ENCODE measurements at places on chromosomes 16 and 17.

DNA sequence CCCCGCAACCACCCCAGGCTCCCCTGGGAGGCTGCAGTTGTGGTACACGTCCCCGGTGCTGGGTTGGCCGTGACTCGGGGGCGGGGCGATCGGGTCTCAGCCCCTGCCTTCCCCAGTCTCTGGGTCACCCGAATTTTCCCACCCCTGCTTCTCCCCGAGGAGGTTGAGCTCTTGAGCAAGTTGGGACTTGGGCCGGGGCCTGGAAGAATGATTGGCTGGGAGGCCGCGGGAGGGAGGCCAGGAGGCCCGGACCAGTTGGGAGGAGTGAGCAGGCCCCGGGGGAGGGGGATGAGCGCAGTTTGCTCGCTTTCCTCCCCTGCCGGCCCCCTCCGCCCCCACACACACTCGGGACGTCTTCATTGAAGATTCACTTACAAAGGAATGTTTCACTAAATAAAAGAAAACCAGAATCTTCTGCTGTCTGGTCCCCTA is 4.5 kb upstream of the HEXIM1 start:
- DNase-seq = no peak

DNA sequence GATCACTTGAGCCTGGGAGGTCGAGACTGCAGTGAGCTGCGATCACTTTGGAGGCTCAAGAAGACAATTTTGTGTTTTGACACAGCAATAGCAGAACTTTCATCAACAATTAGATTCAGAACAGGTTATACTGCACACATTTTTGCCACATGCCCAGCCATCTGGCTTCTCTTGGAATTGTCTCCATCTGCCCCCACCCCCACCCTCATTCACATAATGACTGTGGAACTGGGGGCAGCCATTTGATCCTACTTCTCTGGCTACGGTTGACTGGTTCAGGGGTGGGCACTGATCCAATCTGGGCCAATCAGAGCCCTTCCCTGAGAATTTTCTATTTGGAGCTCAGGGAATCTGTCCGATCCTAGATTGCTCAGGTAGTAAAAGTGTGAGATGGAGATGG is 14.0 kb downstream of the TMEM92 start:
- no peak for DNase-seq

GRCh38 chr16:66903544-66904427 is 14.9 kb downstream of the CDH16 start:
- no peak for DNase-seq

GRCh38 chr16:23966597-23967394 is 131.0 kb downstream of the PRKCB start:
- DNase-seq = no peak

- no peak for DNase-seq
These were observed 10.3 kb downstream of the NT5M start for GRCh38 chr17:17313350-17313991.

DNA sequence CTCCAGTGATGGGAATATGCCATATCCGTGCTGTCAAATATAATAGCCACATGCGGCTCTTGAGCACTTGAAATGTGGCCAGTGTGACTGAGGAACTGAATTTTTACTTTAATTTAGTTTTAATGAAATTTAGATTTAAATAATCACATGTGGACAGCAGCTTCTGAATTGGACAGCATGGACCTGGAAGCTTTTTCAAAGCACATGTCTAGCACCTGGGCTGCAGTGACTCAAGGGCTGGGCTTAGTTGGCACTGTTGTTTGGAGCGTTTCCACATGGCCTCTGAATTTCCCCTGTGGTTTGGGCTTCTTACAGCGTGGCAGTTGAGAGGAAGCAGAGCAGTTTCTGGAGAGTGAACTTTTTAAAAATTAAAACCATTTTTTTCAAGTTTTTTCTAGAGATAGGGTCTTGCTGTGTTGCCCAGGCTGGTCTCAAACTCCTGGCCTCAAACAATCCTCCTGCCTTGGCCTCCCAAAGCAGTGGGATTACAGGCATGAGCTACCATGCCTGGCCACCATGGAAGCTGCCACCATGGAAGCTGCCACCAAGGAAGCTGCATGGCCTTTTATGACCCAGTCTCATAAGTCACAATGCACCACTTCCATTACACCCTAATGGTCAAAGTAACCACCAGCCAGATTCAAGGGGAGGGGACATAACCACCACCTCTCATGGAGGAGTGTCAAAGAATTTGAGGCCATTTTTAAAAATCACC is 6.7 kb upstream of the TOB1 start:
- no peak for DNase-seq

GRCh38 chr17:8439681-8440080 is 4.0 kb downstream of the NDEL1 start:
- no peak for DNase-seq

DNA sequence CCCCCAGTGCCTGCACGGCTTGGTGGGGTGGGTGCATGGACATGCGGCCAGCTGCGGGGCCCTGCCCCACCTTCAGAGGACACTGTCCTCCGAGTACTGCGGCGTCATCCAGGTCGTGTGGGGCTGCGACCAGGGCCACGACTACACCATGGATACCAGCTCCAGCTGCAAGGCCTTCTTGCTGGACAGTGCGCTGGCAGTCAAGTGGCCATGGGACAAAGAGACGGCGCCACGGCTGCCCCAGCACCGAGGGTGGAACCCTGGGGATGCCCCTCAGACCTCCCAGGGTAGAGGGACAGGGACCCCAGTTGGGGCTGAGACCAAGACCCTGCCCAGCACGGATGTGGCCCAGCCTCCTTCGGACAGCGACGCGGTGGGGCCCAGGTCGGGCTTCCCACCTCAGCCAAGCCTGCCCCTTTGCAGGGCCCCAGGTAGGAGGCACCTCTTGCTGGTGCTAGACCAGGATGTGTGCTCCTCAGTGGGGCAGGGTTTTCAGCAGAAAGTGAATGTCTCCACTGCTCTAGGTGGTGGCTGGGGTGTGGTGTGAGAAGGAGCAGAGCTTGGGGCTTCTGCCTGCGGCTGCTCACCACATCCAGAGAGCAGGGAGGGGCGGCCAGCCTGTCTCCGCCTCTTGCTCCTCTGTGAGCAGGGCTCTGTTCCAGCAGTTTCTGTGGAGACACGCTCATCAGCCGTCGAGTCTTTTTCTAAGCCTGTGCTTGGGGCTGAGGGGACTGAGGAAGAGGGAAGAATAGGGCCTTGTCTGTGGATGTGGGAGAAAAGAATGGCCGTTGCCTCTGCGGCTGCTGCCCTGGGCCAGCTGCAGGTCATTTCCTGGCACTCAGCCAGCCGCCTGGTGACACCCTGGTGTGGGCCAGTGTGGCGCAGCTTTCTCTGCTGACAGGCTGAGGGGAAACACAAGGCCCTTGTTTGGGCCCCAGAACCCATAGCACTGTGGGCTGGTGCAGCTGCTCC is 2.2 kb downstream of the ZNF276 start:
- DNase-seq = no peak

DNA sequence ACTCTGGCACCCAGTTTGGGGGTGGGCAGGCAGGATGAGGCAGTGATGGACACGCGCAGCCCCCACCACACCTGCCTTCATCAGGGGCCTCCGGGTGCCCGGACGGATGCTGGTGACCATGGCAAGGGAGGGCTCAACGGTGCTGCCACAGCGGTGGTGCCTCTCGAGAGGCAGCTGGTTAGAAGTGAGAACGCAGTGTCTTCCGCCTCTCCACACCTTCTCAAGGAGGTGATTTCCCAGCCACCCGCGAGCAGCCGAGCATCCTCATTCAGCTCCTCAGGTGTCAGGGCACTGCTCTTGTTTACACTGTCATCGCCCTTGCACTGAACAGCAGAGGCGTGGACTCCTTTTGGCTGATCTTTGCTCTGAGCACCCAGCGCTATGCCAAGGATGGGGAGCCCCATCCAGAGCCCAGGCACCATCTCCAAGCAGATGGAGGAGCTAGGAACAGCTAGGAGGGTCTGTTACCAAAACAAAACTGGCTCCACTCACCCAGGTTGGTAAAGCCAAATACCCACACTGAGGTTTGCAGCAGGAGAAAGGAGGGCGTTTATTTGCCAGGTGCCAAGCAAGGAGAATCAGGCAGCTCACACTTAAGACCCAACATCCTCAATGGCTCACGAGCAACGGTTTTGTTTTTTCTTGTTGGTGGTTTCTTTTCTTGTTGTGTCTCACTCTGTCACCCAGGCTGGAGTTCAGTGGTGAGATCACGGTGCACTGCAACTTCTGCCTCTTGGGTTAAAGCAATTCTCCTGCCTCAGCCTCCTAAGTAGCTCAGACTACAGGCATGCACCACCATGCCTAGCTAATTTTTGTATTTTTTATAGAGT is 174.3 kb upstream of the TNRC6C start:
- DNase-seq = no peak

GRCh38 chr17:48047113-48047740 is 932 bp upstream of the NFE2L1 start:
- DNase-seq = no peak

DNA sequence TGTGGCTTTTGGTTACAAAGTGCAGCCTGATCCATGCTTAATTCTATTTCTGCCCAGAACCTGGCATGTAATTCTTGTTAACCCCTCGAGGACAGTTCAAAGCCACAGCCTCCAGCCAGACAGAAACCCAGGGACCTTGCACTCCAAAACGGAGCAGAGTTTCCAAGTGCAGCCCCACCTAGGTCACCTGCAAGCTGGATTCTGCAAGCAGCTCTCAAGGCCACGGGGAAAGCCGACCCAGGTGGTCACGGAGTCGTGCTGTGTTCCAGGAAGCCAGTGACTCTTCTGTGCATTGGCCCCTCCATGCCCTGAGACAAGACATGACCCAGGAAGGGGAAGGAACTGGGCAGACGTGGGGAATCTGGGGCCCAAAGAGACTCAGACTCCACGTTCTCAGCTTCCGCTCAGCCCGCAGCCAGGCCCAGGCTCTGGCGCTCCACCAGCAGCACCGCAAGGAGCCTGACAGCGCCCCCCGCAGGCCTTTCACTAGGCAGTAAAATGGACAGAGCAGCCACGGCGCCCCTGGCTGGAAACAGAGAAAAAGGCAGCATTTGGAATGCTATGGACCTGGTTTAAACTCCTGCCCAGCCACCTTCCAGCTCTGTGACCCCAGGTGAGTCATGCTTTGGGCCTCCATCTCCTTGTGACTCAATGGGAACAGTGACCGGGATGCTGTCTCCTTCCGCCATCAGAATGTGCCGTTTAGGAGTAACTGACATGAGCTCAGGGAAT is 27.3 kb upstream of the GSG1L start:
- peak; percentile 60 for DNase-seq

DNA sequence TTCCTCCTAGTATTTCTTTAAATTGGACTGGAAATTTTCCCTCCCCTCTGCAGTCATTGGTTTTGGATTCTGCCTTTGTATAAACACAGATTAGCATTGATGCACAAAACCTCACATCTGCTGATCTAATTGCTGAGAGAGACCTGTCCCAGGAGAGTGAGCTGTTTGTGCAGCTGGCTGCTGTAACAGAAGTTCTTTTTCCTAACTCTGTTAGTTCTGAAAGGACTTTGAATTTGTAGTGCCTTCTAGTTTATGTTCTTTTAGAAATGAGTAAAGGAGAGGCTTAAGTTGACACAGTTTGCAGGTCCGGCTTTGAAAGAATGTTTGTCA is 45.2 kb upstream of the KPNB1 start:
- DNase-seq = no peak

GRCh38 chr17:4693416-4693815 is 10.5 kb downstream of the PELP1 start:
- no peak for DNase-seq

GRCh38 chr17:82914375-82914774 is 74.6 kb upstream of the ZNF750 start:
- DNase-seq = peak; percentile 26

DNA sequence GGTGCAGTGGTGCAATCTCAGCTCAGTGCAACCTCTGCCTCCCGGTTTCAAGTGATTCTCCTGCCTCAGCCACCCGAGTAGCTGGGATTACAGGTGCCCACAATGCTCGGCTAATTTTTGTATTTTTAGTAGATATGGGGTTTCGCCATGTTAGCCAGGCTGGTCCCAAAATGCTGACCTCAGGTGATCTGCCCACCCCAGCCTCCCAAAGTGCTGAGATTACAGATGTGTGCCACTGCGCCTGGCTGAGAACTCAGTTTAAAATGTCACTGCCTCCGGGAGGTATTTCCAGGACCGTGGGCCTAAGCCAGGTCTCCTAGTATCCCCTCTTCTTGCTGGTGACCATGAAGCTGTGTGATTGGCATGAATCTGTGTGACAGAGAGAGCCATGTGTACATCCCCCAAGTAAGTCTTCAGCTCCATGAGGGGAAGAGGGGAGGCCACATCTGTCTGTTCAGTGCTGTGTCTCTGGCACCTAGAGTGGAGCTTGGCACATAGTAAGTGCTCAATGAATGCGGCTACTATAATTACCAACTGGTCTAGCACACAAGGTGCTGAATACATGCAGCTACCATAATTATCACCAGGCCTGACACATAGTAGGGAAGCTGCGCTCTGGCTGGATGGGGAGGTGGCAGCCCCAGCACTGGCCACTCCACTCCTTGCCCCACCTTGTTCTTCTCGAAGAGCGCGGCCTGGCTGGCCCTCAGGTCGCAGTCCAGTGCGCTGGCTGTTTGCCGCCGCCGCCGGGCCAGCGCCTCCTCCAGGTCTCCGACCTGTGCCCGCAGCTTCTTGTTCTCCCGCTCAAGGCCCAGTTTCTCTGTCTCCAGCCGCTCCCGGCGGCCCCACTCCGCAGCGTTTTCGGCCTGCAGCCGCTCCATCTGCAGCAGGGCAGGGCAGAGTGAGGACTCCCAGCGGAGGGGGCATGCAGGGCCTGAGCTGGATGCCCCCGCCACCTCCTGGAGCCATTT is 18.7 kb downstream of the CCDC102A start:
- no peak for DNase-seq

Data from HEK293T (cell line).